ENCODE measurements at places on chromosomes 5 and 9.

DNA sequence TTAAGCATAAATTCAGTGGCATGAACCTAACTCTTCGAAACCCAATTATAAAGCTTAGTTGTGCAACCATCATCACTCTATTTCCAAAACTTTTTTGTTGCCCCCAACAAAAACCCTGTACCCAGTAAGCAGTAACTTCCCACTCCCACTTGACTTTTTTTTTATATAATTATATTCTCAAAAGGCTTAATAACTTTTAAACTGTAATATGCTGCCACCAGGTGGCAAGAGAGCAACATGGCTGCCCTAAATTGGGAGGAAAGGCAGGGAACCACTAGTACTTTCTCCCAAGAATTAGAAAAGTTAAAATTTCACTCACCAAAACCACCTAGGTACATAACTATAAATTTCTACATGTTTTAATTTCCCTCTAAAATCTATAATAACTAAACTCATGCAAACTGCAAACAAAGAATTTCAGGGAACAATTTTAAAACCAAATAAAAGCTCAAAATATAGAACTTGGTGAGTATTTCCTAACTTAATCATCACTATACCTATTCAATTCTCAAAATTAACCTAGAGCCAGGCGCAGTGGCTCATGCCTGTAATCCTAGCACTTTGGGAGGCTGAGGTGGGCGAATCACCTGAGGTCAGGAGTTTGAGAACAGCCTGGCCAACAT is 50.2 kb upstream of the RNF38 start:
- DNase-seq, result no peak

DNA sequence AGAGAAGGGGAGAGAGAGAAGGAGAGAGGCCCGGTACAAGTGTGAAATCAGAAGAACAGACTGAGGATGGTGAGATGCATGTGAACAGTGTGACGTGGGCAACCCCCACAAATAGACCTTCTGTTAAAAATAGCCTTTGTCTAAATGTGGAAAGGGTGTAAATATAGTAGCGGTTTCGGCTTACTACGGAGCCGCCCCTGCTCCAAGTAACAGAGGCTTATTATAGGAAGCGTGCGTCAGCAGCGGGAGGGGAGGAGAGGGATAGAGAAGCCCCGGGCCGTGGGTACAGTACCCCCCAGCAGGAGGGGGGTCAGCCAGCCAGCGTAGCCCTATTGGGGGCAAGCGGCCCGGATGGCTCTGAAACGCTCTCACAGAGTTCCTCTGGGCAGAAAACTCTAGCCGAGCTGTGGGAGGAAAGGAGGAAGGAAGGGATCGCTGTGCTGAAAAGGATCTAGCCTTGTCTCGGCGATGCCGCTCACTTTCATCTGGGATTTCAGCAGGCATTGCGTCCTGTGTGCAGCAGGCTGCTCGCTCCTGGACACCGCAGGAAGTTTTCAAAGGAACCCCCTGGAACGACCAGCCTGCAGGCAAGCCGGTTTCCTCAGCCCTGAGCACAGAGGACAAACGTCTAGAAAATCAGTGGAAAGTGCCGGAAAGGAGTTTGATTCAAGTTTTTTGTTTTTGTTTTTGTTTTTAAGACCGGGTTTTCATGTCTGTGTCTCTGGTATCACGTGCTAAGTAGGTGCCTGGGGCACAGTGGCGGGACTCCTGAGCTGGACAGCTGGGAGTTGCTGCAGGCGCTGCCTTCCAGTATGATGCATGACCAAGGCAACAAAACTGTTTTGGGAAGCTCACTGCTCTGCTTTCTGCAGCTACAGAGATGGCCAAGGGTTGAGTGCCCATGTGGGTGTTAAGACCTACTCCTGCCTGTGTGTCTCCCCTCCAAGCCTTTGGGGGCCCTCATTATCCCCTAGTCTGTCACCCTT is 146.6 kb downstream of the SEC61B start:
- DNase-seq, result no peak

DNA sequence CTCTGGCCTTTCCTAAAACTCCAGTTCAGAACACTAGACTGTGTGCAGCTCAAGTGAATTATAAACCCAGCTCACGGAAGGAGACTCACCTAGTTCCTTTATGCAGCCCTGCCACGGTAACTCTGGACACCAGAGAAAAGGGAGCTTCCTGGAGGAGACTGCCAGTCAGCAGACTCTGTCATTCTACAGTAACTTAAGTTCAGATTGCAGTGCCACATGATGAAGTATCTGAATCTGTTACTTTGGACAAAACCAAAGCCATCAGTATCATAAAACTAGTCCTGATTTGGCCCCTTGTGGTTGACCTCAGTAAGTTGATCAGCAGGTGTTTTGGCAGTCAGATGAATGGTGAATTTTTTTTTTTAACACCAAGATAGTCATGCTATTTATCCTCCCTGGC is 2.7 kb downstream of the MTRR start:
- DNase-seq, result no peak

DNA sequence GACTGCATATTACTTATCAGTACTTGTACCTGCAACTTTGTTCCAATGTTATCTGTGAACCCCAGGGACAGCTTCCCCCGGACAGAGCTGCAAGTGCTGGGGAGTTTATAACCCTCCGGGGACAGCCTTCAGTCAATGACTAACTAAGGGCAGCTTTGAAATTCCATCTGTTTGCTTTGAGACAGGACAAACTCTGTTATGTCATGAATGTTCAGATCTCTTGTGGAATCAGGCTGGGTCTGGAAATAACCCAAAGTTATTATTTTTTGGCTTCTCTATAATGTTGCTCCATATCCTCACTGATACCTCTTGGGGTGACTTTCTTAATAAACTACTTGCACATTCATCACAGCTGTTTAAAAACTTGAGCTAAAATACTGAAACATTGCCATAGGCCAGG is 617.5 kb upstream of the TLE4 start:
- no peak for DNase-seq

DNA sequence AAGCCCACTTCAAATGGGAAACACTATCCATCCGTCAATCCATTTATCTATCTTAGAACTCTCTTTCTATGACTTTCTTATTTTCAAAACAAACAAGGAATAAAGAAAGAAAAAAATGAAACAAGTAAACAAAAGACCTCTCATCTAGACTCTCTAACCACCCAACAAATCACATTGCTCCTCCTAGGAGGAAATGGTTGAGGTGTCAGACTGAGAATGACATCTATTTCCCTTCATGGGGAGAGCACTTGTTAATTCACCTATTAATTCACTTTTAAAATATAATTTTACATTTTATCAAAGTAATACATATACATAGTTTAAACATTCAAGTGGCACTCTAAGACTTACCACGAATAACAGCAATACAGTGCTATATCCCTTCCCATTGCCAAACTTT is 2.4 kb upstream of the IL31RA start:
- no peak for DNase-seq

- DNase-seq, result no peak
Observed at GRCh38 chr5:118620233-118620632, 368.1 kb downstream of the DTWD2 start.

GRCh38 chr5:42951293-42951840 is 88.8 kb downstream of the ANXA2R start:
- DNase-seq, result peak; percentile 69

DNA sequence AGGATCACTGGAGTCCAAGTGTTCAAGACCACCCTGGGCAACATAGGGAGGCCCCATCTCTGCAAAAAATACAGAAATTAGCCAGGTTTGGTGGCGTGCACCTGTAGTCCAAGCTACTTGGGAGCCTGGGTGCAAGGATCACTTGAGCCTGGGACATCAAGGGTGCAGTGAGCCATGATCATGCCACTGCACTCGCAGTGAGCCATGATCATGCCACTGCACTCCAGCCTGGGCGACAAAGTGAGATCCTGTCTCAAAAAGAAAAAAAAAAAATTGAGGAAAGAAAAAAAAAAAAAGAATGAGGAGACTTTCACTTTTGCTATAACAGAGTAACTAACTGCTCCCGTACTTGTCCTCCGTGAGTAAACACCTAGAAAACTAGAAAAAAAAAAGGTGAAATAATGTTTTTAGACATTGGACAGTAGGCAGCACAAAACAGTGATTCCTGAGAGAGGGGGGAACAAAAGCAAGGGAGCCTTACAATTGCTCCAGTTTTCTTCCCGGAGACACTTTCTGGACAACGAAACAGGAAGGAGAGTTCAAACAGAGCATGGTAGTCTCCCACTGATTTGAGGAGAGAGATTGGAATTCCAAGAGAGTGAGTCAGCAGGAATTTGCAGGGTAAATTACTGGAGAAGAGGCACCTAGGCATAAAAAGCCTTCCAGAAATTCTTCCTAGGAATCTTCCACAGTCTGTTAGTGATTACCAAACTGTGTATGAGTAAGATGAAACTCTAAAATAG is 6.9 kb upstream of the ZBTB5 start:
- DNase-seq, result no peak

- DNase-seq, result no peak
Observed at GRCh38 chr5:62132276-62132675, 173.7 kb upstream of the KIF2A start.

- no peak for DNase-seq
Observed at GRCh38 chr5:174760721-174761120, 36.3 kb downstream of the MSX2 start.

GRCh38 chr5:172411484-172412072 is 42.7 kb downstream of the SH3PXD2B start:
- DNase-seq, result peak; percentile 37

GRCh38 chr5:119332978-119333401 is 22.8 kb upstream of the TNFAIP8 start:
- DNase-seq, result no peak

GRCh38 chr9:76730801-76731200 is 33.4 kb upstream of the PCA3 start:
- no peak for DNase-seq

GRCh38 chr5:158233735-158234322 is 374.9 kb upstream of the CLINT1 start:
- DNase-seq, result no peak

GRCh38 chr5:173618927-173619519 is 2.6 kb upstream of the BOD1 start:
- DNase-seq, result no peak

DNA sequence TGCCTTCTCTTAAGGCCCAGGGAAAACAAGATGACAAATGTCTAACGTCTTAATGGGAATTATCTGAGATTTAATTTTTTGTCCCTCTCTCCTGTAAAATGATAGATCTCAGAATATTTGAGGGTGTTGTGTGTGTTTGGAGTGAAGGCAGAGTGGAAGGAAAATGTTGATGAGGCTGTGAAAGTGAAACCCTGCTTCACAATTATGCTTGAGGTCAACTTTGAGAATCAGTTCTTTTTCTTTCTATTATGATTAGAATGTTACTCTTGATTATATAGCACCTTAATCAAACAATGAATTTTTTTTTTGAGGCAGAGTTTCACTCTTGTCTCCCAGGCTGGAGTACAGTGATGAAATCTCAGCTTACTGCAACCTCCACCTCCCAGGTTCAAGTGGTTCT is 5.5 kb upstream of the LOX start:
- no peak for DNase-seq

- no peak for DNase-seq
Observed at GRCh38 chr9:116275418-116276195, 122.0 kb downstream of the PAPPA start.

DNA sequence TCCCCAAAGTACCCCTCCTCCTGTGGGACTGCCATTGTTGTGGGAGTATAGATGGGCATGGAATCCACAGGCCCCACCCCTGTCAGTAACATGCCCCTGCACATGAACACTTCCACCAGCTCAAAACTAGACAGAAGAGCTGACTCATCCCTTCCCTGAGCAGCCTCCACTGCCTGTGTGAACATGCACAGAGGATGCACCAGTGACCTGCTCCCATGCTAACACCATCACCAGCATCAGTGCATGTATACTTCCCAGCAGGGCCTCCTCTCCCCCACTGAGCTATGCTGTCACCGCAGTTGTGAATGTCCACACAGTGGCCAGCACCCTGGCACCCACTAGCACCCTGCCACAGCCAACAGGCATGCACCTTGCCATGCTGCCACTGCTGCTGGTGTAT is 939.8 kb downstream of the EFNA5 start:
- no peak for DNase-seq

DNA sequence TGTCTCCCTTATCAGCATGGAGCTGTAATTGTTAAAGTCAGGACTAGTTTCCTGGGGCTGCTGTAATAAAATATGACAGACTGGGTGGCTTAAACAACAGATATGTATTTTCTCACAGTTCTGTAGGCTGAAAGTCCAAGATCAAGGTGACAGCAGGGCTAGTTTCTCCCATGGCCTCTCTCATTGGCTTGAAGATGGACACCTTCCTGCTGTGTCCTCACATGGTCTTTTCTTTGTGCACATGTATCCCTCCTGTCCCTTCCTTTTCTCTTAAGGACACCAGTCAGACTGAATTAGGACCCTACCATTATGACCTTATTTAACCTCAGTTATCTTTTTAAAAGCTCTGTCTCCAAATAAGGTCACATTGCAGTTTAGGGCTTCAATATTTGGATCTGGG is 700.5 kb upstream of the MEF2C start:
- DNase-seq, result no peak

DNA sequence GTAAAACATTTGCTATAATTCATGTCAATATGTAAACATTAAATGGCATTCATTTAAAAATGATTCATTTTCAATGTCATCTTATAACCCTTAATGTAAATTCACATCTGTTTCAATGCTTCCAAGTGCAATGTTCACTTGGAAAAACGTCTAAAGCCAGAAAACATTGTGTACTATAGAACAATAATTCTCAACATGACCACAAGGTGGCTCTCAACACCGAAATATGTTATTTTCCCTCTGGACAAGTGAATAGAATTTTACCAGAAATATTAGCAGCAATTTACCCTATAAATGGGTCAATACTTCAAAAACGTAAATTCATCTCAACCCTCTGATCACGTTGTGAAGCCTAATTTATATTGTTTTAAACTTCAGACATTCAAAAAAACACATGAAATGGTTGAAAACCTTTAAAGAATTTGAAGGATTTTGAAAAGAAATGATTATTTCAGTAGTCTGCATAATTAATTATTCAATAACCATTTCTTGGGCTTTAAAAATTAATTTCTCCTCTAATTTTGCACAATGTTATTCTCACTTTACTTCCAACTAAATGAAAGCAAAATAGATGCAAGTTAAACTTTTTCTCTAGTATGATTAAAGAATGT is 11.0 kb downstream of the CDH10 start:
- no peak for DNase-seq

DNA sequence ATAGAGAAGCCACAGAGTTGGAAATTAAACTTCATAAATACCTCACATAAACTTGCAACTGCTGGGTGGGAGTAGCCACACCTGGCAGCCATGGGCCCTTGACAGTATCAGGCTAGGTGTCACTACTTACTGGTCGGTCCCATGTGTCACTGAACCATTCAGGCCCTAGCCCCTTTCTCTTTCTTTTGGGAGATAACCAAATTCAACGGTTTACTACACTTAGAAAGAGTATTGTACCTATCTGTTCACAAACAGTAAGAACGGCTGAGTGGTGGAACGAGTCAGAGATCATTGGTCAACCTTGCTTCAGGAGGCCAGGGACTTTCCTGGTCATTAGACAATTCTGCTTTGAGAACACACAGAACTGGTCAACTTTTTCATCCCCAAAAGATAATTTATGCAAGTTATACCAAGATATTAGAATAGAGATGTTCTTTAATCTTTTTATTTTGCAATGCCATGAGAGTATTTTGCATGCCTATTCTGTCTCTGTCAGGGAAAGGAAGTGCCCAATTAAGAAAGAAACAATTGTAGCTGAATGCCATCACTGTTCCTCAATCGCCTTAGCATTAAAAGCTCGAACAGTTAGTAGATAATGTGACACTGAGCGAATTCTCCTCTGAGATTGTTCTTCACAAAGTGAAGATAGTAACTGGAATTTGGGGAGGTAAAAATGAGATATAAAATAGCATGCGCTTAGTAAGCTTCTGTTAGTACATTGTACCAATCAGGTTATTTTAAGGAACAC is 50.9 kb downstream of the GOLPH3 start:
- DNase-seq, result no peak

GRCh38 chr5:107389130-107389774 is 281.5 kb downstream of the EFNA5 start:
- no peak for DNase-seq

All from stimulated activated CD4-positive, alpha-beta T cell treated with anti-CD3 and anti-CD28 coated beads, TNF-alpha, amount 100 ng/mL, for 48 hours (primary cell).